ENCODE measurements at places on chromosomes 13 and 19.

DNA sequence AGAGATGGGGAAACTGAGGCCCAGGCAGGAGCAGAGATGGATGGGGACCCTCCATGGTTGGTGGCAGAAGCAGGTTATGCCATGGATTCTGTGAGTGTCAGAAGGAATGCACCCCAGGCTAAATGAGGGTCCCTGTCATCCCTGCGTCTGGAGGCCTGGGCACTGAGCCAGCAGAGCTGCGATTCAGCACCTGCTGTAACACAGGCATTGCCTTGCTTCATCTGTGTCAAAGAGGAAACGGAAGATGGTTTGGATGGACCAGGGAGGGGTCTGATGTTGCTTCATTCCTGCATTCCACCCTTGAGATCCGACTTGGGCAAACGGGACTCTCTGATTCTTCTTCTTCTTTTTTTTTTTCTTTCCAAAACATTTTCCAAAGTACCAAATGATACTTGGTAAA, 1.2 kb downstream of the C5AR1 start:
- DNase-seq: no peak

DNA sequence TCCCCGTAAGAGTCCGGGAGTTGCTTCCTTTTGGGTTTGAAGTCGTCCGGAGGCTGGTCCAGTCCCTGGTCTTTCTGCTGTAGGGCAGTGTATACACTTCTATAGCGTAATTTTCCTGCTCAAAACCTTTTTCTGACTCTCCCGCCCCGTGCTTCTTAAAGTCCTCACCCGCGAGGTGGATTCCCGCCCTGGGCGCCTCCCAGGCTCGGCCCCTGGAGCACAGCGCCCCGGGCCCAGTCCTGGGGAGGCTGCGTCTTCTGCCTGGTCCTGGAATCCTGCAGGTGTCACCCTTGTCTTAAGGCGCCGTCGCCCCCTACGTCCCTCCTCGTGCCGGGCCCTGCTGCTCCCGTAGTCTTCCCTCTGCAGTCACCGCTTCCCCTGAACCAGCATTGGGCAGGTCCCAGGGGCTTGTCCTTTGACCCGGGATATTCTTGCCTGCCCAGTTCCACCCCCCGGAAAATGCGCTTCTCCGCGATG, 34.4 kb upstream of the ZNF808 start:
- DNase-seq: no peak

DNA sequence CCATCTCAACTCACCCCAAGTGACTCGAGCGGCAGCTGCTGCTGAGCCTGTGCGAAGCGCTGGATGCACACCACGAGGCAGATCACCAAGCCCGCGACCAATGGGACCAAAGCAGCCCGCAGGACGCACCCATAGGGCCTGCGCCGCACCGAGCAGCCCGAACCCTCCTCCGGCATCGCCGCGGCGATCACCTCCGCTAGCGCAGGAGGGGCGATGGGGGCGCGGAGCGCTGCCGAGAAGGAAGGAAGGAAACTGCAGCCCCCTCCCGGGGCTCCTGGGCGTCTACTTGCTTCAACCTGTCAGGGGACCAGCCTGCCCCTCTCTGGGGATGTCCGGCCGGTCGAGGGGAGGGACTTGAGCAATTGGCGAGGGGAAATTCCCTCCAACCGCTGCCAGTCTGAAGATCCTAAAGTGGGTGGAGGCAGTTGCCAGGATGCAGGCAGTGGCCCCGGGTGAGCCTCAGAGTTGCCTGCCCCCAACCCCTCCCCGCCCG, at the start of gene CD70:
Gene CD70, minus strand, starts transcription at position 324 of the 493 bp plus-strand sequence. Its CDS starts 148 bp downstream, at position 176.
- DNase-seq: peak; percentile 61

GRCh38 chr13:105740739-105741138, 794.7 kb downstream of the EFNB2 start:
- no peak for DNase-seq

Data from activated naive CD4-positive, alpha-beta T cell treated with Interleukin-2 at 50 U/mL for 16 hours (primary cell).